ENCODE measurements at places on chromosomes 12 and 14.

GRCh38 chr14:102551995-102552705, 40.3 kb upstream of the RCOR1 start:
- DNase-seq: no peak

DNA sequence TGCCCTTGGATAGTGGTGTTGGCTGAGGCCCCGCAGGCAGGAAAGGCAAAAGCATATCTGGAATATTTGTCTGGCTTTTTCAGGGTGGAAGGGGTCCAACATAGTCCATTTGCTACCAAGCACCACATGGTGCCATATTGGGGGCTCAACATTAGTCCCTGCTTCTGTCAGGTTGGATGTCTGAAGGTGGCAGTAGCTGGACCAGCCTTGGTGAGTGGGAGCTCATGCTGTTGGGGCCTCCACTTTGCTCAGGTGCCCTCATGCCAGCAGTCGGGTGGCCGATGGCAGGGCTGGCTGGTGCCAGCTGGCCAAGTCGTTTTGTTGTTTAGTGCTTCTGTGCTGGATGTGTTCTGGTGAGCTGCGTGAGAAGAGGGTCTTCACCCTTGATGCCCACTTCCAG, 135.3 kb downstream of the PAPOLA start:
- DNase-seq: no peak

GRCh38 chr14:56127156-56127555, 8.9 kb downstream of the PELI2 start:
- no peak for DNase-seq

- DNase-seq: no peak
Observed at GRCh38 chr14:77003960-77004710, 24.4 kb downstream of the IRF2BPL start.

DNA sequence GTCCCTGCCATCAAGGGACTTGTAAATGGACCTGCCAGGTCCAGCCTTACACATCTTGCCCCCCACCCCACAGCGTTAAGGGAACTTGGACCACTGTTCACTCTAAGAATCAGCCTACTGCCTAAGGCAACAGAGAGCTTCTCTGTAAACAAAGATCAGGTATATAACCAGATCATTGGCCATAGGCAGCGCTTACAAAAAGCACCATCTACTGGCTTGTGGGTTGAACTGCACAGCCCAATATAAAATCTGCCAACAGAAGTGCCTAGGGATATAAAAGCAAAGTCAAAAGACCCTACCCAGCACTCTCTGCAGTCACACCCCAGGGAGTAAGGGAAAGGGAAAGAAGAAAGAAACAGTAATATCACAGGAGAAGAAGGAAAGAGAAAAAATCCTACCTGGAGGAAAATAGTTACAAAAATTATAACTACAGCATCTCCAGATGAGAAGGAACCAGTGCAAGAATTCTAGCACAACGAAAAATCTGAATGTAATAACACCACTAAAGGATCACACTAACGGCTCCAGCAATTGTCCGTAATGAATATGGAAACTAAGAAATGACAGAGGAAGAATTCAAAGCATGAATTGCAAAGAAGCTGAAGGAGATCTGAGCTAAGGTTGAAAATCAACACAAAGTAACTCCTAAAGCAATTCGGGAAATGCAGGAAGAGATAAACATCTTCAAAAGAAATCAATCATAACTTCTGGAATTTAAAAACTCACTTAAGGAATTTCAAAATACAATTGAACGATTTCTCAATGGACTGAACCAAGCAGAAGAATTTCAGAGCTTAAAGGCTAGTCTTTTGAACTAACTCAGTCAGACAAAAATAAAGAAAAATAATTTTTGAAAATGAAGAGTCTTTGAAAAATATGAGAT, 95.2 kb upstream of the PCED1B start:
- DNase-seq: peak; percentile 21

All from NCI-H1092 (cell line).